NAMALWA (cell line): ENCODE measurements at places on chromosomes 5 and 9.

- no peak for DNase-seq
These were observed 552.0 kb upstream of the KLF4 start for GRCh38 chr9:108041551-108041950.

DNA sequence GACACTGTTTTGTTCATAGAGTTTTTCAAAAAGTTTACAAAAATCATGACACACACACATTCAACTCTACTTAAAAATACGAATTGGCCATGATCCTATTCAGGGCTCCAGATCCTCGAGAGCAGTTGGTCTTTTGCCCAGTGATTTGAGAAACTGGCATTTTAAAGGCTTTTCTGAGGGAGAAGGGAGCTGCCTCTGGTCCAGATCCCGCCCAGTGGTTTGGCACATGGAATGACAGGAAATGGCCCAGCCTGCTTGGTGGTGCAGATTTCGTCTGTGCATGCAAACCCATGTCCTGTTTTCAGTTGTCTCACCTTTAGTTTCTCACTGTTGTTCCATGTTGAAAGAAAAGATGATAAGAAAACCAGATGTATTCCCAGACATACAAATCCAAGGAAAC is 3.6 kb downstream of the CAMK4 start:
- no peak for DNase-seq

DNA sequence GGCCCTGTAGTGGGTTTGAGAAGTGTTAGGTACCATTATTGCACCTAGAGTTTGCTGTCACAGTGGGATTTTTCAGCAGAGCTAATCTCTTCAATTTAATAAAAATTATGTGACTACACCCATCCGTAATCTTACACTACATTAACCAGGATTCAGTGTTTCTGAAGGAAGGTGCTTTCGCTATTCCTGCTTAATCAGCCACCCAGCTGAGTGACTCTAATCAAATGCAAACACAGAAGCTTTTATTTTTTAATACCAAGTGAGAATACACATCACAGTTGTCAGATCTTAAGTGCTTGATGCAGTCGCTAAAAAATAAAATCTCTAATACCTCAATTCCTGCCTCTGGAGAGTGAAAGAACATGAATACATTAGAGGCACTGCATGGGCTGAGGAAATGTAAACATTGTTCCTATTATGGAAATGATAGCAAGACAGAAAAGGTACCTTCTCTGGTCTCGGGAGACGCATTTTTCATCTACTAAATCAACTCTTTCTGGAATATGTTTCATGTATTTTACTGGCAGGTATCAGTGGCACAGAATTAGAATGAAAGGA is 125.7 kb downstream of the SEMA6A start:
- no peak for DNase-seq

- DNase-seq = no peak
These were observed 81.8 kb upstream of the ELL2 start for GRCh38 chr5:96043446-96043845.

DNA sequence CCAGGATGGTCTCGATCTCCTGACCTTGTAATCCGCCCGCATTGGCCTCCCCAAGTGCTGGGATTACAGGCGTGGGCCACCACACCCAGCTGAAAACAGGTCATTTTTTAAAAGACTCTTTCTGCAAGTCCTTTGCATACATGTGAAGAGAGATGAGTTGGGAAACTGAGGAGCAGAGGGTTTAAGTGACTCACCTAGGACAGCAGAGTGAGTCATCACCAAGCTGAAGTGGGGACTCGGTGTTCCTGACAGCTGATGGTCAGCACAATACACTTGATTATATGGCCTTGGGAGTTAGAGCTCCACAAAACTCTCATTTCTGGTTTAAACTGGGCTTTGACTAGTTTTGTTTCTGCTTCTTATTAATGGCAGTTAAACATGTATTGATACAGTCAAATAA is 38.1 kb upstream of the SSBP2 start:
- DNase-seq = no peak

GRCh38 chr5:131983244-131983771 is 28.1 kb downstream of the ACSL6 start:
- DNase-seq = no peak

DNA sequence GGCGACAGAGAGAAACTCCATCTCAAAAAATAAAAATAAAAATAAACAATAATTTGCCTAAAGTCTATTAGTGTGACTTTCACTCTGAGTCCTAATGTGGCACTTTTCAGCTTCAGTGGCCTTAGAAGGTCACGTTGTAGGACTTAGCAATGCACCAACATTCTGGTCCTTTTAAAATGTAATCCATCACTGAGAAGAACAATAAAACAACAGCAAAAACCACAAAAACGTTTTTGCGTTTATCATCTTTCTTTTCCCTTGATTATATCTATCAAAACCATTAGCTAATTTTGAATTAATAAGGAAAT is 190.1 kb upstream of the ZNF608 start:
- no peak for DNase-seq

GRCh38 chr9:20698782-20699181 is 14.7 kb downstream of the FOCAD start:
- no peak for DNase-seq

DNA sequence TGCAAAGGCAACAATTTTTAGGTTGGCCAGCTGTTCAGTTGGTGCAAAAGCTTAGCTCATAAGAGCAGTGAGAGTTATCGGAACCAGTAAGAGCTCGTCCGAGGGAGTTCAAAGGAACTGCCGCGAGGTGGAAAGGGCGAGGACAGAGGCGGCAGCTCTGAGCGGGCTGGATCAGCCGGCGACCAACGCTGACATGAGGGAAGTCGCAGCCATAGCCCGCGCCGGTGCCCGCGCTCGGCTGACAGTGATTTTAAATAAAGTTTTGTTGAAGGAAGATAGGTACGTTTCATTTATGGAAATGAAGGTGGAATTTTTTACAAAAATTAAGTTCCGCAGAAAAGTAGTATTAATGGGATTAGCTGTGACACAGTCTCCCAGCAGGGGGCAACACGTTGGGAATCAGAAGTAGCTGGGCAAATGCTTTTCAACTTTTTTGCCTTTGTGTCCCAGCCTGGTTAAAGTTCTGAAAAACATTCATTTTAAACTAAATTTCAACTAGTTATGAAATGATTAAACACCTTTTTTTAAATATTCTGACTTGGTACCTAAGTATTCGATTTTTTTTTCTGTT is 43.2 kb downstream of the FBXO4 start:
- no peak for DNase-seq

- DNase-seq = no peak
These were observed 14.9 kb upstream of the SCAMP1 start for GRCh38 chr5:78345485-78345884.

- peak; percentile 21 for DNase-seq
These were observed 626.6 kb upstream of the SGCD start for GRCh38 chr5:155700333-155700732.

DNA sequence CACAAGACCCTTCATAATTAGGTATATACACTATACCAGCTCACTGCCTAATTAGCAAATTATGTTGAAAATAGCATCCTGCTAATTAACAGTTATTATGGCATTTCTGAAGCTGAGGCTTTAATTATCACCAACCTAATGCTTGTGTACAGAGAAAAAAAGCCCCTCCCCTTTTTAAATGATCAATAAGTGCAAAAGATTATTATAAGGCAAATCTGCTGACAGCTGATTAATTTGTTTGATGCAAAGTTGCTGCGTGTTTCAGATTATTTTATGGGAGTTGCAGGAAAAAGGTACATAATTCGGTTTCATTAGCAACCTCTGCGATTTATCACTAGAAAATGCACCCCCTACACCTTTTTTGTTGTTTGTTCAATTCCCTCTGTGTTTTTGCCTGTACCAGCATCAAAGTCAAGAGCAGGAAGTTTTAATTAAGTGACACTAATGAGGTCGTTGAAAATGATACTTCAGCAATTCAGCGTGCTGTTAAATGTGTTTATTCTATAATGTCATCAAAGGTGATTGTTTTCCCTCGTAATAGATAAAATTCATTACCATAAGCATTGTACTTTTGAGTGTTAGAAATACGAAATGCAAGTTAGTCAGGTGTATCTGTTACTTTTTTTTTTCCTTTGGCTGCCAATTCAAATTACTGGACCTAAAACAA is 170.0 kb downstream of the EBF1 start:
- no peak for DNase-seq

DNA sequence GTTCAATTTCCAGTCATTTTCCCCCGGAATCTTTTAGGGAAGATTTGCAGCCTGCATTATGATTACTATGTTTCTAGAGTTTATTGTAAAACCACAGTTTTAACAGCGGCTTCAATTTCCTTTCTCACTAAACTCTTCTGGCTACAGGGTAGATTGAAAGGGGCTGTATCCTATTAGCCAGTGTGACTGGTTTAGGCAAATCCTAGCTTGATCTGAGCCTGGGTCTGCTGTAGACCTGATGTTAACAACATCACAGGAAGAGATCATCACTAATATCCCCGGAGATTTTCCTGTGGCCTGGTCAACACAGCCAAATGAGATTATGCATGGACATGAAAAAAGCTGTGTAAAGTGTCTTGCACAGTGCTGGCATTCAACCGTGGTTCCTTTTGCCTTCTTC is 33.4 kb downstream of the STOM start:
- no peak for DNase-seq

DNA sequence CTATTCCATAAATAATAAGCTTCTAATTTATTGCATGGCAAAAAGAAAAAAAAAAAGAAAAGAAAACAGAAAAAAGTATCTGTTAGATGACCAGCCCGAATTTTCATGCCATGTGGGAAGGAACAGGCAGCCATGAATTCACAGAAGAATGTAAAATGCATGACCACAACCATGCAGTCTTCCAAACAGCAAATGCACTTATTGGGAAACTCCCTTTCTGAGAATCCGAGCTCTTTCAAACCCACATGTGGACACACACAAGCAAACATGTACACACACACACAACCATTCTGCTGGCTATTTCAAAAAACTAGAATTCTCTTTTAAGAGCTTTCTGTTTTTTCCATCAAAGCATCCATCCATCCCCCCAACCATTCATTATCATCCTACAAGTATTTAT is 236.1 kb downstream of the DNAH5 start:
- no peak for DNase-seq

- no peak for DNase-seq
These were observed 93.1 kb upstream of the ITGA1 start for GRCh38 chr5:52694648-52695047.

- DNase-seq = no peak
These were observed 149.7 kb downstream of the FGF18 start for GRCh38 chr5:171569065-171569712.

DNA sequence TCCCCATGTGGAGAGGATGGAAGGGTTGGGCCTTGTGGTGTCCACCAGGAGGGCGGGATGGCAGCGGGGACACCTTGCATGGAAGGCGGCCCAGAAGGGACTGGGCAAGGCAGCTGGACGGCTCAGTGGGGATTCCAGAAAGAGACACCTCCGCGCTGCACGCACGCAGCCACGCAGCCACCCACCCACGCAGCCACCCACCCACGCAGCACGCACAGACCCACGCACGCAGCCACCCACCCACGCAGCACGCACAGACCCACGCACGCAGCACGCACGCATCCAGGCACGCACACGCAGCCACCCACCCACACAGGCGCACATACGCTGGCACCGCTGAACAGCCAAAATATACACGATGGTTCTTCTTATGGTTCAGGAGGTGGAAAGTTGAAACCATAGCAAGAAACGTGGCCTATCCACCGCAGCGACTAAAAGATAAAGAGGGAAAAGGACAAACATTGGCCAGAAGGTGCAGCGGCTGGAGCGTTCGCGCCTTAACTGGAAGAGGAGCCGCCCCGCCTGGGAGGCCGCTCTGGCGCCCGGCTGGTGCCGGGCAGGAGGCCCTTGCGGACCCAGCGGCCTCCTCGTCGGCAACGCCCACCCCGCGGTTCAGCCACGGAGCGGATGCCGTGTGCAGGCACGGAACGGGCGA is 22.2 kb upstream of the EXOC3 start:
- DNase-seq = no peak

GRCh38 chr5:167987490-167988280 is 303.8 kb upstream of the WWC1 start:
- no peak for DNase-seq

DNA sequence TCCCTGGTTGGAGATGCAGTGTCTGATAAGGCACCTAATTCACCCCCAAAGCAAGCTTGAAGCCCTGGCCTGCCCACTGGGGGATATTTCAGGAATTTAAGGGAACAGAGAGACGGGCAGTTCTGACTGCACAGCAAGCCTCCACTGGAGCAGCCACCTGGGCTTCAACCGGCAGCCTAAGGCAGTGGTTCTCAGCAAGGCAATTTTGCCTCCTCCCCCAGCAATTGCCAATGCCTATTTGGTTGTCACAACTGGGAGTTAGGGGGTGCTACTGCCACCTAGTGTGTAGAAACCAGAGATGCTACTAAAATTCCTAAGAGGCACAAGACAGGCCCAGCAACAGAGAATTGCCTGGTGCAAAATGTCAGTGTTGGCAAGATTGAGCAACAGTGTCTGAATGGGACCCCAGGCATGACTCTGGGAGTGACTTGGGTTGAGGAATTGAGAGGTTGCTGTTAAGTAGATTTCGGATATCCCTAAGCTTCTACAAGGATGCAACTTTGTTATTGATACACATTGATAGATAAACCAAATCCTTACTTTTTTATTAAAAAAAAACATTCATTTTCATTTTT is 58.7 kb upstream of the CTSL start:
- peak; percentile 55 for DNase-seq

DNA sequence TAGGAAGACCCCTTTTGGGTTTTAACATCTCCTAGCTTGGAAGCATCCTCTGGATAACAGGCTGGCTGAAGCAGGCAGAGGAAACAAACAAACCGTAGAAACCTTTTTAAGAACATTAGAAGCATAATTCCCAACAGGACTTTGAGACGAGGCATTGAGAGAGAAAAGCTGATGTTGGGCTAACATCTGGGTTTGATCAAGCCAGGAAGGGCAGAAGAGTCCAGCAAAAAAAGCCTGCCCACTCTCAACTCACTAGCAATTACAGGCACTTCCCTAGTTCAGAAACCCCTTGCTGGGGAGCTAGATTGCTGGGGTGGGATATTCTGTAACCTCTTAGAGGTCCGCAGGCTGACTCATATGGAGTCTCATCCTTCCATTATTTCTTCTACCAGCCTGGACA is 75.4 kb upstream of the CTNNA1 start:
- DNase-seq = no peak

DNA sequence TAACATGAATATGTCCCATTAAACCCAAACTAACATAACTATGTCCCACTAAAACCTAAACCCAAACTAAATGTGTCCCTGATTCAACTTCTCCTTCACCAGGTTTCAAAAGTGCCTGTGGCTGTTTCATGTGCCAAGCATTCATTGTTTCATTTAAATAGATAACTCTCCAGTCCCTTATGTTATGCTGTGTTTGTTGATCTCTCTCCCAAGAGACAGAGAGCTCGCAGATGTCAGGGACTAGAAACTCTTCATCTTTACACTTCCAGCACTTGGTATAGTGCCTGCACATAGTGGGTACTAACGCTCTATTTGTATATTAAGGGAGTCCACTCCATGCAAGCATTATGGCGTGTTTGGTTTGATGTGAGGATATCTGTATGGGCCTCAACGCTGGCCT is 118.0 kb downstream of the GPBP1 start:
- DNase-seq = no peak

GRCh38 chr5:160197341-160198144 is 31.8 kb upstream of the FABP6 start:
- no peak for DNase-seq

- DNase-seq = no peak
These were observed 73.3 kb upstream of the ATP10B start for GRCh38 chr5:160925281-160925680.

- DNase-seq = no peak
These were observed 669.0 kb downstream of the ACTL7B start for GRCh38 chr9:108186642-108187395.

GRCh38 chr5:111518777-111519176 is 6.4 kb upstream of the STARD4 start:
- no peak for DNase-seq

GRCh38 chr9:69696802-69697201 is 24.6 kb upstream of the APBA1 start:
- no peak for DNase-seq

GRCh38 chr5:116313366-116313765 is 228.5 kb downstream of the COMMD10 start:
- DNase-seq = no peak
